ENCODE measurements at places on chromosomes 7 and 10.

DNA sequence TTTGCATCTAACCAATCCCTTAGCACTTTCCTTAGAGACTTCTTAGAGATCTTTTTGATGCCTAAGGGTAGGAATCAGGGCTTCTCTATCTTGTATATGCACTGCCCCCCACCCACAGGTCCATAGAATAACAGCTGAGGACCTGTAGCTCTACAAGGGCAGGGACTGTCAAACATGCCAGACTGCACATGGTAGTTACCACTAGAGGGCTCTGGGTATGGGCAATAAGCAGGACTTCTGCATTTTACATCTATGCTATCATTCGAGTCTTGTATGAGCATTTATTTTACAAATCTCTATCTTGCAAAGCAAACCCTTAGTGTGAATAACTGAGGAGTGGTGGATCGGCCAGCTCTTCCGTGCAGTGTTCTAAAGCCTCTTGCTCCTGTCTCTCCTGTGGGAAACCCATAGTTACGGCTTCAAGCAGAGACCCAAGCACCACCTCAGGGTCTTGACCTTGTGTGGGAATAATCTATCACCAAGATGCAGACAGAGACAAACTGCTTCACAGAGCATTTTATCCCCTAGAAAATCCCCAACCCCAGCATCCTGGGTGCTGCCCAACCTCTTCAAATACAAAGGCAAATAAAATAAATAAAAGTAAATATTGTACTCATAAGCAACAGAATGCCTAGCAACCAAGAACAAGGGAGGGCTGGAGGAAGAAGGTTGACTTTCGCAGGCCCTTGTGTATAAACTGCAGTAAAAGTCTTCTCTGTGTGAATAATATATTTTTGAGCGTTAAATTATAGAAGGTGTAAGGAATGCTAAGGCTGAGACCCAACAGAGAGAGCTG lies 219.3 kb downstream of the WDR11 start:
- DNase-seq, result no peak

GRCh38 chr7:36151921-36152755 lies 916 bp upstream of the EEPD1 start:
- DNase-seq, result no peak

GRCh38 chr10:95388539-95388938 lies 97.7 kb upstream of the PDLIM1 start:
- DNase-seq, result no peak

DNA sequence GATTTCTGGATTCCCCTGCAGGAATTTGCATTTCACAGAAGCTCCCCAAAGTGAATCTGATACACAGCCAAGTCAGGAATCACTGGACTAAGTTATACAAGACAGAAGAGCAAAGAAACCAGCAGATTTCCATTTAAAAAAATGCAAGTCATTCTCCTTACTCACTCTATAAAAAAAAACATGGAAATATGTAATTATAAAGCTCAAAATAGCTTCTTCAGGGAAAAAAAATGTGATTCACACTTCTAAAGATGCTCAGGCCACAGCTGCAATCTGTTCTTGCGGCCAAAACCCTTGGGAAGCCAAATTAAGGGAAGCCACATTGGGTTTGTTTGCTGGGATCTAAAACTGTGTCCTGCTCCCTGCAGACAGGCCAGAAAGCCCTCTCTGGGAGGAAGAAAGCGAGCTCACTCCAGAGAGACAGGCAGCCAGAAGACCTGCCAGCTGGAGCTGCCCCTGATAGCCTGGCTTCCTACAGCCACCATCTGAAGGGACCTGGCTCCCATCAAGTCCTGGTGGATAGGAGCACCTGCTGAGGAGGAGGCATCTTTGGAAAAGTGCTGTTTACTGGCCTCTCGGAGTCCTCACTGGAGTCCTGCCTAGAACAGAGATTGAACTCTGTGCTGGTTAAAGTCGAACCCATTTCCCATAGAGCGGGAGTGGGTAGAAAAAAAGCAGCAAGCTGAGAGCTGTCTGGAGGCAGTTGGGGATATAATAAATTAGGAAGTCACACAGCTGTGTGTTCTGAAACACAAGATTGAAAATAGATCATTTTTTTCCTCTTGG lies 359.2 kb upstream of the AOAH start:
- DNase-seq, result no peak

DNA sequence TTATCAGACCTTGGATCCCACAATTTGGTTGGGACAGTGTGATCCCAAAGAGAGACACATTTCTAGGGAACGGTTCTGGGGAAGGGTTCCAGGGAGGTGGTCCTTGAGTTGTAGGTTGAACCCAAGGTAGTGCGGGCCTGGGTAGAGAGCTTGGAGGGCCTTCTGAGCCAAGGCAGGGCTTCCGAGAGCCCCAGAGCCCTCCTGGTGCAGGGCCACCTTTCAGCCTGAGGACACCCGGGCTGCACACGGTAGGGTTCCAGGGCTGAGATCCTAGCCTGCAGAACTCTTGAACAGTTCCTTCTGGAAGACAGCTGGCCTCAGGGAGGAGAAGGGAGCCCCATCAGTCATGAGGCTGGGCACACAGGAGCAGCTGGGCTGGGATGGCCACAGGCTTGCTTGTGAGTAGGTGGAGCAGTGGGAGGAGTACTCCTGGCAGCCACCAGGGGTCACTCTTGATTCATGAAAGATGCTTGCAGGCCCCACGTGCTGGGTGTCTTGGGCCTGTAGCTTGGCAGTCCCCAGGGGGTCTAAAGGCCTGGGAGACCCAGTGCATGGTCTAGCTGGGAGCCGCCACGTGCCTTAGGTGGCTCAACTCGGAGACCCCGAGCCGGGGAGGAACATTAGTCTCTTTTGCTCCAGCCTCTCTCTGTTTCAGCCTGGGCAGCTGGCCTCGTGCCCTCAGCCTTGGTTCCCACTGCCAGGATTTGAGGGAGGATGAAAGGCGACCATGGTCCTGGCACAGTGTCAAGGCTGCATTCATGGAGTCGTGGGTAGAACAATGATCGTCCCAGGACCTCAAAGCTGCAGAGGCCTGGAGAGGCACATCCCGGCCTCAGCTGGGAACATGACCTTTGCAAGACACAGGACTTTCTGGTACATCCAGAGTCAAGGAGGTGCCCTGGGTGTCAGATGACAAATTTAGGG lies 381.6 kb downstream of the TYW1 start:
- DNase-seq, result peak; percentile 13

- DNase-seq, result no peak
Observed at GRCh38 chr10:15748126-15748525, 28.4 kb upstream of the ITGA8 start.

- peak; percentile 49 for DNase-seq
Observed at GRCh38 chr7:150988230-150989226, 2.3 kb upstream of the NOS3 start.

DNA sequence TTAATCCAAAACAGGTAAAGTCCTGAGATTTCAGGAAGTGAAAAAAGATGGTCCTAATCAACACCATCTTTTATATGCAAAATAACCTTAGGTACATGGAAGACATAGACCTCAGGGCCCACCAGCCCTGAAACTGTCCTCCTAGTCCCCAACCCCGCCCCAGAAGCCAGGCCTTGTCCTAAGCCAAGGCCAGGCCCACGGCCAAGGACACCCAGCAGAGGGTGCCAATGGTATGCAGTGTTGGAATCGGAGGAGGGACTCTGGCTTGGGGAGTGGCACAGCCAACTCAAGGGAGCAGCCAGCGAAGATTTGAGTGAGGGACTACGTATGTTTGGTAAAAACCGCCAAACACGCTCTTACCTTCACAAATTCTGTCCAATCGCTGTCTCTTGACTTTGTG lies 96.7 kb downstream of the ZRANB1 start:
- no peak for DNase-seq

- no peak for DNase-seq
Observed at GRCh38 chr7:26619348-26619984, 244.9 kb downstream of the SKAP2 start.
